ENCODE measurements at places on chromosomes 3 and 15.

DNA sequence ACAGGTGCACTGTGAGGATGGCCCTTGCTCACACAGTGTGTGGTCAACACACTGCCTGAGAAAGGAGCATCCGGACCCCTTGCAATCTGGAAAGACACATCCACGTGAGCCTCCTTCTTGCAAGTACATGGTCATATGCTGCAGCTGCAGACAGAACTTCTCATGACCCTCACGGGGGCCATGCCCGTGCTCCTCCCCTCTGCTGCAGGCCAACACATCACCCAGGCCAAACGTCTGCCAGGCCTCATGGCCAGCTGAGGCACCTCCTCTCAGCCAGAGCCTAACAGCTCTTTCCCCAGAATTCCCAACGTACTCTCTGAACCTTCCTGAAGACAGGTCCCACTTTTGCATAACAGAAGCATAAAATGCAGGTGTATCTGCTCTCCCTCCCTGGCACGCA is 25.3 kb downstream of the SLC41A3 start:
- no peak for DNase-seq

- no peak for DNase-seq
These were observed 152.6 kb upstream of the TPM1 start for GRCh38 chr15:62889734-62890505.

GRCh38 chr3:17573396-17573795 is 169.0 kb downstream of the TBC1D5 start:
- DNase-seq: no peak

GRCh38 chr15:44836094-44836493 is 99.8 kb downstream of the TRIM69 start:
- DNase-seq: no peak

DNA sequence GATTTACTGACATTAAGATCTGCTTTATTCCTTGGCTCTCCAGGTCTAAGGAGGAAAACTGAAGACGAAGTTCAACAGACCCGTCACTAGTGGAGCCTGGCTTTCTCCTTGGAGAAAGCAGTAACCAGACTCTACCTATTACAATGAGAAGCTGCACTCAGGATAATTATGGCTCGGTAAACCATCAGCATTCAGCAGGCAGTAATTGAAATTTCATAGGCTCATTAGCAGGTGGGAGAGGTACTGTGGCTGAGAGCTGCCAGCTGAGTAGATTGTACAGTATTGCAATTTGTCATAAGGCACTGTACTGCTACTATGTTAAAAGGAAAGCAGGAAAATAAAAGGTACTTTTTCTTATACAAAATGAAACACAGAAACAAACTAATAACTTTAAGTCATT is 51.2 kb downstream of the CHAC1 start:
- DNase-seq: no peak

All from T-helper 1 cell (primary cell).